Urinary bladder (tissue), 4 donors: ENCODE measurements at places on chromosomes 6 and 20.

- DNase-seq = no peak
Observed at GRCh38 chr20:3550837-3551236, 80.0 kb downstream of the ATRN start.

DNA sequence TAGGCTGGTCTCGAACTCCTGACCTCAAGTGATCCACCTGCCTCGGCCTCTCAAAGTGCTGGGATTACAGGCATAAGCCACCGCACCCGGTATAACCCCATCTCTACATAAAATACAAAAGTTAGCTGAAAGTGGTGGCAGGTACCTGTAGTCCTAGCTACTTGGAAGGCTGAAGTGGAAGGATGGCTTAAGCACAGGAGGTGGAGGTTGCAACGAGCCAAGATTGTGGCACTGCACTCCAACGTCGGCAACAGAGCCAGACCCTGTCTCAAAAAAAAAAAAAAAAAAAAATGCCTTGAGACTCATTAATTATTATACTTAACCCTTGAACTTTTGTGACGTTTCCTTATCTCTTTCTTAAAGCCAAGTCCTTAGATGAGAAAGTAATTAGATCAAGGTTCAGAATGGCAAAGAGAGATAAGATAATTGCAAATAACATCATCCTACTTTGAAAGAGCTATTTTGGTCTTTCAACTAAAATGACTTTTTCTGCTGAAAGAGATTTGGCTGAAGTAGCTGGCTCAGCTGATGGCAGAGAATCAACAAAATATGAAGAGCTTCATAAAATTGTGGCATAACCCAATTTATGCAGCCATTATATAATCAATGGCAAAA is 4.7 kb upstream of the SHLD1 start:
- DNase-seq = no peak

GRCh38 chr6:46772016-46772415 is 21.2 kb upstream of the MEP1A start:
- DNase-seq = no peak

DNA sequence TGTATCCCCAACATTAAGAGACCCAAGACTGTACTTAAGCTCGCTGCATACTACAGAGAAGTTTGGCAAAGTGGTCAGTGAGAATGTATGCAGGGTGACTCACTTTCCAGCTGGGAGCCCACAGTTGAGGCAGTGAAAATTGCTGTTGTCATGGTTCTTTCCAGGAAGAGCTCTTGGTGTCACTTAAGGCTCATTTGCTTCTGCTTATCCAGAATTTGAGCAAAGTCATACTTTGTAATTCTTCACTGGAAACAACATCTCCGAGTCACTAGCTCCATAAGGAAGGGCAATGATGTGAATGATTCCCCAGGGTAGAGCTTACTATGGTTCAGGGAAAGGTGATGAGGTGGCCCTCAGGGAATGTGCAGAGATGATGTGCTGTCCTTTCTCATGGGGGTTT is 65.4 kb upstream of the FBXL4 start:
- DNase-seq = no peak

- DNase-seq = peak; percentile 17
Observed at GRCh38 chr6:25485821-25486534, 166.0 kb upstream of the SCGN start.

DNA sequence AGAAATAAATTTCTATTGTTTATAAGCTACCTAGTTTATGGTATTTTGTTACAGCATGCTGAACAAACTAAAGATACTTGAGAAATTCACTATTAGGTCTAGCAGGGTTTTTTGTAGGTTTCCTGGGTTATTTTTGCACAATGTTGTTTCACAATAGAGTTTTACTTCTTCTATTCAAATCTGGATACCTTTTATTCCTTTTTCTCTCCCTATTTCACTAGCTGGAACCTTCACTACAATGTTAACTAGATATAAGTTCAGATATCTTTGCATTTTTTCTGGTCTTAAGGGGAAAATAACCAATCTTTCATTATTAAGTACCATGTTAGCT is 237.7 kb upstream of the CITED2 start:
- no peak for DNase-seq

GRCh38 chr6:41840326-41840725 is 52.8 kb downstream of the TOMM6 start:
- no peak for DNase-seq

- DNase-seq = no peak
Observed at GRCh38 chr20:61856626-61857413, 208.9 kb downstream of the TAF4 start.
